ENCODE measurements at places on chromosomes 13 and 19. TPM values are rescaled to one million over a fixed set of nuclear protein-coding genes. Genes with fewer than 3 reads are reported as not detected.

Gene UBE2S
- 13.6 TPM for total RNA-seq

Gene SHISA2
- 68.7 TPM for total RNA-seq

Gene KISS1R
- total RNA-seq: not detected

Gene KLK13
- not detected for total RNA-seq

Gene IFNL4
- not detected for total RNA-seq

Gene NHLRC3
- total RNA-seq: 23.8 TPM

Gene KLC3
- 1.3 TPM for total RNA-seq

Gene MAP4K1
- total RNA-seq: 0.25 TPM

Gene CDADC1
- total RNA-seq: 5.2 TPM

Gene SUPT5H
- total RNA-seq: 55.4 TPM

Gene CCDC194
- 0.20 TPM for total RNA-seq

Gene DCT
- 0.05 TPM for total RNA-seq
